NCI-H187 treated with DMSO at 0.1 percent for 48 hours (cell line): ENCODE measurements at places on chromosomes 3 and 15.

- no peak for DNase-seq
Observed at GRCh38 chr15:62593681-62594399, 428.8 kb upstream of the C2CD4B start.

- DNase-seq: no peak
Observed at GRCh38 chr15:29087521-29088285, 181.9 kb downstream of the NSMCE3 start.

GRCh38 chr3:129485721-129486663 lies 42.4 kb upstream of the RHO start:
- DNase-seq: no peak

DNA sequence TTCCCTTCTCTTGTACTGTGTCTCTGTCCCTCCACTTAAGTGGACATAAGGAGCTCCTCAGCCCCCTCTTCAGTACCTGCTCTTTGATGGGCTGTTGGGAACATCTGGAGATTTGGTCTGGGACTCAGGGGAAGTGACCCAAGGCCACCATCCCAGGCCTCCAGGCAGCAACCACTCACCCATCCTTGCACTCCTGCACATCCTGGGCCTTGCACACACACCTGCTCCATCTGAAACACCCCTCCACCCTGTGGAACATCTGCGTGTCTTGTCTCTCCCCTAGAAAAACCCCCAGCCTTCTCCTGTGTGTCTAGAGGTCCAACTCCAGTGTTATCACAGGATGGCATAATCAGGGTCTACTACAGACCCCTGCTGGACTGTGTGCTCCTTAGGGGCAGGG lies 74.3 kb downstream of the ABTB1 start:
- no peak for DNase-seq

DNA sequence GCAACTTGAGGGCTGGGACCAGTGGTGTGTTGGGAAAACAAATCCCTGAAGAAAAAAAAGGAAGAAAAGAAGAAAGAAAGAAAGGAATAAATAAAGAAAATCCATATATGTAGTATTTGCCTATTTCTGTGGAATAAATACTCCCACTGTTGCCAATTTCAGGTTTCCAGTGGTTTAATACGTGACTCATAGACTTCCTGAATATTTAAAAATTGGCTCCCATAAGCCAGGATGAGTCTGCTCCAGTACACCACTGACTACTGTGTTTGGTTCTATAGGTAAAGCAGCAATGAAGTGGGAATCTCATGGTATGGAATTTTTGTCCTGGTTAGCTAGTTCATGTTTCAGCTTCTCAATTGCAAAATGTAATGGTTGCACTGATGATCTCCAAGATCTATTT lies 31.6 kb downstream of the PYDC2 start:
- DNase-seq: no peak

GRCh38 chr3:60917141-60917540 lies 334.1 kb downstream of the FHIT start:
- no peak for DNase-seq

- no peak for DNase-seq
Observed at GRCh38 chr3:112814266-112814665, 32.4 kb downstream of the CD200R1L start.

GRCh38 chr3:30353711-30354467 lies 252.5 kb upstream of the TGFBR2 start:
- DNase-seq: no peak

GRCh38 chr15:59555696-59556095 lies 55.9 kb upstream of the GCNT3 start:
- no peak for DNase-seq

- no peak for DNase-seq
Observed at GRCh38 chr3:48928679-48929078, 10.0 kb downstream of the ARIH2 start.

DNA sequence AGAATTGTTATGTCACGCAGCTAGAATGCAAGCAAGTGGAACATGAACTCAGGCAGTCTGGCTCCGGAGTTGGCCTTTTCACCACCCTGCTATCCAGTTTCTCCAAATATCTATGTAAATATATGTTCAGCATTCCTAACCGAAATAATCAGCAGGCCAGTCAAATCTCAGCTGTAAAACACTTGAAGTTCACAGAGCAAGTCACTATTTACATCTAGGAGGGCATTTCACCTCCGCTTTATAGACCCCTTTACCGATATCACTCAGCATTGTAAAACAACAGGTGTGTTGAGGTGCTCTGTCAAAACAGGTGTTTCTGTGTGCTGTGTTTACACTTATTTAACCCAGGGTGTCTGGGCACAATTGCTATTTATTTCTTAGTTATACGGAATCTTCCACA lies 12.2 kb upstream of the HES1 start:
- DNase-seq: no peak

DNA sequence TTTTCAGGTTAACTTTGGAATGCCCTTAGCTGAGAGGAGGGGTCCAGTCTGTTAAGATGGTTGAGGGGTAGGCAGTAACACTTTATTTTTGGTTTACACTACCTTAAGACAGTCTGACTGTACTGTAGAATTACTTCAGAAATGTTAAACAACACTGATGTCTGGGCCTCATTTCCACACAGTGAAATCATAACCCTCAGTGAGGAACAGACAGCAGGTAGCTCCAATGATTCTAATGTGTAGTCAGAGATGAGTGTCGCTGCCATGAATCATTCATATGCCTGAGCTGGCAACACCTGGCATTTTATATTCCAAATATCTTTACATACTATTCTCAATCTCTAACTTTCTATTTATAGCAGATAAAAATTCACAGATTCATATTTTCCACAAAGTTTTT lies 37.3 kb upstream of the POU1F1 start:
- no peak for DNase-seq

- no peak for DNase-seq
Observed at GRCh38 chr3:134148534-134148933, 102.1 kb downstream of the RYK start.

GRCh38 chr15:27490867-27491595 lies 520.0 kb downstream of the GABRG3 start:
- no peak for DNase-seq

GRCh38 chr15:33678176-33678575 lies 290.1 kb upstream of the CHRM5 start:
- no peak for DNase-seq

DNA sequence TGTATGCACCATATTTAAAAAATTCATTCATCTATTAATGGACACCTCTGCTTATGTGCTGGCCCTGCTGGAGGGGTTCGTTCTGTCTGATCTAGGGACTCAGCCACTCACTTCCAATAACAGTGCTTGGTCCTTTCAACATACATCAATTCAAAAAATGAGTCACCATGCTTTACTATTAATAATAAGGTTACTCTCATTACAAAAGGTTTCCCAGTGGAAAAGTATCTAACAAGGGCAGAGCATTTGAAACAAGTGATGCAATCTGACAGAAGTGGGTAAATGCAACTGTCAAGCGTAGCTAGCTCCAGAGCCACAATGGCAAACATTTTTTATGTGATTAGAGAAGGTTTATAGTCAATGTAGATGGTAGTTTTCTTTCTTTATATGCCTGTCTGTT lies 67.9 kb upstream of the TNIK start:
- no peak for DNase-seq

DNA sequence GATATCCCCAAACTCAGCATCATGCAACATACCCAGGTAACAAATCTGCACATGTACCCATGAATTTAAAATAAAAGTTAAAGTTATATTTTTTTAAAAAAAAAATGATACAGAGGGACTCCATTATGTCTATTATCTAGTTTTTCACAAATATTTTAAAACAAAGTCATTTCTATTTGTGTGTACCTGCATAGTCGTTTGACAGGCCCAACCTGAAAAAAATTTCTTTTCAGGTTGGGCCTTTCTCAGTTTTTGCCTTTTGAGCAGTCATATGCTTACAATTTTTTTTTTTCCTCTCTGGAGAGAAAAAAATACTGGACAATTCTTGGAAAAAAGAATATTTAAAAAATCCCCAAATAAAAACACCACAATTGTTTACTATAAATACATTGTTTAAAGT lies 459.5 kb downstream of the FOXP1 start:
- DNase-seq: no peak

GRCh38 chr3:12470111-12470510 lies 14.2 kb upstream of the TSEN2 start:
- DNase-seq: no peak

DNA sequence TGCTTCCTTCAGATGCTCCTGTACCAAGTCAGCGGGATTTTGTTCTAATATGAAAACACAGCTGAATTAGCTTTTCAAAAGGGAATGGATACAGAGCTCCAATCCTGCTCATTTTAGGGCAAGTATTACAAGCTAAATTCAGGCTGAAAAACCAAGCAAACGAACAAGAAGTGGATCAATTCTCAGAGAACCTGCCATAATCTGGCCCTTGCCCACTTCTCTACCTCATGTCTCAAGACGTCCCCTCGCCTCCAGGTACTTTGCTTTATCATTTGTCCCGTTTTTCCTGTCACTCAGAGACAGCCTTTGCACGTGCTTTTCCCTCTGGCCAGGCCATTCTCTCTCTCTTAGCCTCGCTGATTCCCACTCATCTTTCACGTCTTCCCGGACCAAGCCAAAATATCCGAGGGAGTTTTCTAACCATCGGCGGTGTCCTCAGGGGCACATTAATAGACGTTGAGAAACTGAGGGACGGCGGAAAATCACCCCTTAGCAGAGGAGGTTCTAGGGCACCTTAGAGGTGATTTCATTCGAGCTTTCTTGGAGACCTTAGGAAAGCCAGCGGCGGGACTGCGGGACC lies 654 bp downstream of the SUSD5 start:
- DNase-seq: no peak

DNA sequence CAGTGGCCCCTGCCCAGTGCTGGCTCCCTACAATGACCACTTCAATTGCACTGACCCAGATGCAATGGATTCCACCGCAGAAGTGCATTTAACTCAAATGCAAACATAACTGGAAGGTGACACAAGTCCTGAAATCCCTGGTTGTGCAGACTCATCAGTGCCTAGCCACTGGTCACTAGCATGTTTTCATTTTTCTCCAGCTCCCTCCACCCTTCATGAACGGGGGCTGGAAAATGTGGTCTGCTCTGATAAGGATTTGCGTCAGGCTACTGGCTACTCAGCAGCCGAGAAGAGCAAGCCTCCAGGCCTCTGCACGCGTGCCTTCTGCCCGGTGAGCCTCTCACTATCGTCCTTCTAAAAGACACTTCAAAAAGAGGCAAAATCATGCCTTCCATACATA lies 27.4 kb upstream of the FURIN start:
- no peak for DNase-seq

DNA sequence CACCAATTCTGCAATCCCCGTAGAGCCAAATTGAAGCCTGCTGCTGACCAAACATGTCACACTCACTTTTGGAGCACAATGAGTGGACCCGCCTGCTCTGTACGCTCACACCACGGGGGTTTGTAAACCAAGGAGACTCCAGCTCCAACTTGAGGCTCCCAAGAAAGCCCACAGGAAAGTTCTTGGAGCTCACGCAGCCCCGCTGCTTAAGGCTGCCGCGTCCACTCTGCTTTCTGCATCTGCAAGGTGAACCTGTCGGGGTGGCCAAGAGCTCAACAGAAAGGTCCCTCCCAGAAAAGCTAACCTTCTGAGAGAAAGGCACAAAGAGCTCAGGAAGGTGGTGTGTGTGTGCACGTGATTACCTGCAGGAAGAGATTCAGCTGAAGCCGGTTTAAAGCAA lies 94.9 kb downstream of the PCSK6 start:
- no peak for DNase-seq

- no peak for DNase-seq
Observed at GRCh38 chr3:132001999-132002398, 32.8 kb downstream of the CPNE4 start.

- DNase-seq: no peak
Observed at GRCh38 chr3:178392511-178392926, 143.7 kb upstream of the KCNMB2 start.

DNA sequence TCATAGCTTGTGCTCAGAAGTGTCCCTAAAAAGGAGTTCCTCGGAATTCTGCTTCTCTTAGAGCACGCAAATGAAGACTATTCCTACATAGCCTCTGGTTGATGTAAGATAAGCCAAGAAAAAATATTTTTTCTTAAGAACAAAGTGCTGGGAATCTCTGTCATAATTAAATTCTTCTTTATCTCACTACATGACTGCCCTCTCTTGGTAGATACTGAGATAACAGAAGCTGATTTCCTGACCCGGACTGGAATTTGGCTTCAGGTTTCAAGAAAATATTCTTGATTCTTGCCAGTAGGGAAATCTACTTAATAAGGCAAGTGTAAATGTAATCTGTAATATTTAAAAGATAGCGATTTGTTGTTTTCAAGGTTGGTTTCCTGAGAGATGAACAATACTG lies 31.3 kb upstream of the SETMAR start:
- DNase-seq: no peak

- DNase-seq: no peak
Observed at GRCh38 chr3:71868876-71869275, 83.9 kb upstream of the PROK2 start.

DNA sequence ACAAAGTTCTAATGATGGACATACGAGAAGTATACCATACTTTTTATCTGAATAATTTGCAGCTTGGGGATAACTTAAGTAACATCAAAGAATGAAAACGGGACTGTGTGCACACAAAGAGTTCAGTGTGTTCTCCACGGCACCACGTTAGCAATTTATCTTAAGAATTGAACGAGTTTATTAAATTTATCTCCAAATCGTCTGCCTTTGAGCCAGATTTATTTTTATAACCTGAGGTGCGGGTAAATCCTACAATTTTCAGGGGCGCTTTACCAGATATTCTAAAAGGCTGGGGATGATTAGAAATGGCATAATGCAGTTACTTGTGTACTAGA lies 3.5 kb downstream of the CHD2 start:
- no peak for DNase-seq

GRCh38 chr3:115165701-115166100 lies 18.6 kb upstream of the ZBTB20 start:
- no peak for DNase-seq

GRCh38 chr3:55795746-55796145 lies 308.6 kb upstream of the WNT5A start:
- DNase-seq: no peak

DNA sequence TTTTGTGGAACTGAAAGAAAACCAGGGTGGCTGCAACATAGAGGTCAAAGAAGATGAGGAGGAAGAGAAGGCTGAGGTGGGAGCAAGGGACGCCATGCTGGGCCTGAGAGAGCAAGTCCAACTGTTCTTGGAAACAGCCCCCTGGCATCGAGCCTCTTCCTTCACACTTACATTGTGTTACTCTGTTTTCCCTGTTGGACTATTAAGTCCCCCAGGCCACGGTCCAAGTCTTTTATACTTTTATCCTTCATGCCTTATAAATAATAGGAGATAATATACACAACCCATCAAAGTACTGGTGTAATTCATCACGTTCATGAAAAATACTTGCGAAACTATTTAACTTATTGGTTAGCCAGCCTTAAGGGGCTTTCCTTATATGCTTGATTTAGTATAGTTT lies 79.3 kb downstream of the ATG7 start:
- no peak for DNase-seq

DNA sequence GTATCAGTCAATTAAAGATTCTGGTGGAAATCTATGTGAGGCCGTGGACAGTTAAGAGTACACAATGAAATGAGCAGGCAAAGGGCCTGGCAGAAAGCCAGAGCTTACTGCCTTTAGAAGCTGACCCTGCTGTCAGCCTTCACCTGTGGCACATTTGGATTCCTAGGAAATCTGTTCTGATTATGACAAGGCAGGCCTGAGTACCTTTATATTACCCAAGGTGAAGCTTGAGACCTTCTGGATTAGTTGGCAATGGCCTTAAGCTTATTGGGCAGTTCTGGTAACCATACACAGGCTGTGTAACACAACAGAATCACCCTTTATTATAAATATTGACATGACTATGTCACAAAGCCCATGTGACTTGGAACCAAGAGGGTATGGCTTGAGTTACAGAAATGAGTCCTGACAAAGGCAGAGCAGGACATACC lies 43.2 kb downstream of the NBEAL2 start:
- no peak for DNase-seq

GRCh38 chr3:15271030-15271429 lies 61.4 kb downstream of the SH3BP5 start:
- no peak for DNase-seq
